ENCODE measurements at places on chromosomes 1 and 21.

GRCh38 chr21:30168086-30168485, 1.5 kb upstream of the CLDN17 start:
- no peak for DNase-seq

GRCh38 chr1:171530676-171531075, 45.3 kb downstream of the PRRC2C start:
- no peak for DNase-seq

DNA sequence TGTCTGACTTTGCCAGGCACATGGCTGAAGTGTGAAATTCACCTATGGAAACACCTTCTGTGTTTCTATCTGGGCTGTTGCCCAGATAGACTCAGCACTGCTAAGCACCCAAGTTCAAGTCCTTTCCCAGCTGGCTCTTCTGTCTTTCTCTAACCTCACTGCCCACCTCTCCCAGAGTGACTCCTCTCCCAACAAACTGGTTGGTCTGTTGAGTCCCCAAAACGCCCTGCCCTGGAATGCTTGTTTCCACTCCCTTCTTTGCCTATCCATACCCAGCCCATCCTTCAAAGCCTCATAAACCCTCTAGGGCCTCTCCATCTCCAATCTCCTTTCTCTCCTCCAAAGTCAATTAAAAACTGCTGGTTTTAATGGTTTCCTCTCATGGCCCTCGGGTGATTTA, 15.6 kb downstream of the PLXNA2 start:
- DNase-seq: no peak

GRCh38 chr1:5140136-5140535, 485.7 kb downstream of the AJAP1 start:
- DNase-seq: no peak

GRCh38 chr1:215589650-215590435, 22.7 kb downstream of the KCTD3 start:
- no peak for DNase-seq

GRCh38 chr1:21937372-21938121, 437 bp upstream of the HSPG2 start:
- DNase-seq: peak; percentile 54

- DNase-seq: no peak
Observed at GRCh38 chr1:192131914-192132313, 26.3 kb upstream of the RGS18 start.

Data from activated CD4-positive, alpha-beta T cell treated with anti-CD3 and anti-CD28 coated beads, Interleukin-2, amount 50 U/mL, for 4 hours (primary cell).